ENCODE measurements at places on chromosomes 5 and 9.

DNA sequence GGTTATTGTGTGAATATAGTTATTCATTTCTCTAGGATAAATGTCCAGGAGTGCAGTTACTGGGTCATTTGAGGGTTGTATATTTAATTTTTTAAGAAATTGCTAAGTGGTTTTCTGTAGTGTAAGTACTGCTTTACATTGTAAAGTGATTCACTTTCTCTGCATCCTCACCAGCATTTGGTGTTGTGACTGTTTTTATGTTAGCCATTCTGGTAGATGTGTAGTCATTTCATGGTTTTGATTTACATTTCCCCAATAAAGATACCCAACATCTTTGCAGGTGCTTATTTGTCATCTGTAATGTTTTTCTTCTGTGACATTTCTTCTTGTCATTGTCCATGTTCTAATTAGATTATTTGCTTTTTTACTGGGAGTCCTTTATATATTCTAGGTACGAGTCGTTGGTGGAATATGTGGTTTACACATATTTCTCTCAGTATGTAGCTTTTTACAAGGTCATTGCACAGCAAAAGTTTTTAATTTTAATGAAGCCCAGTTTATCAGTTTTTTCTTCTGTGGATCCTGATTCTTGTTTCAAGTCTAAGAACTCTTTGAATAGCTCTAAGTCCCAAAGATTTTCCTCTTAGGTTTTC lies 34.0 kb downstream of the SCGB3A1 start:
- H3K36me3 ChIP-seq, result no peaks in the 10 kb centered on the region
- no peaks in the 10 kb centered on the region for H3K27me3 ChIP-seq
- no peak overlapping the region for H3K4me3 ChIP-seq
- H3K4me1 ChIP-seq, result peaks cover 7% of the 10 kb centered on the region

GRCh38 chr5:32307769-32308194 lies 5.0 kb downstream of the MTMR12 start:
- no peak for DNase-seq
- H3K4me3 ChIP-seq, result no peak overlapping the region
- no peak overlapping the region for H3K27ac ChIP-seq
- H3K36me3 ChIP-seq, result no peaks in the 10 kb centered on the region
- peaks cover 59% of the 10 kb centered on the region for H3K4me1 ChIP-seq

DNA sequence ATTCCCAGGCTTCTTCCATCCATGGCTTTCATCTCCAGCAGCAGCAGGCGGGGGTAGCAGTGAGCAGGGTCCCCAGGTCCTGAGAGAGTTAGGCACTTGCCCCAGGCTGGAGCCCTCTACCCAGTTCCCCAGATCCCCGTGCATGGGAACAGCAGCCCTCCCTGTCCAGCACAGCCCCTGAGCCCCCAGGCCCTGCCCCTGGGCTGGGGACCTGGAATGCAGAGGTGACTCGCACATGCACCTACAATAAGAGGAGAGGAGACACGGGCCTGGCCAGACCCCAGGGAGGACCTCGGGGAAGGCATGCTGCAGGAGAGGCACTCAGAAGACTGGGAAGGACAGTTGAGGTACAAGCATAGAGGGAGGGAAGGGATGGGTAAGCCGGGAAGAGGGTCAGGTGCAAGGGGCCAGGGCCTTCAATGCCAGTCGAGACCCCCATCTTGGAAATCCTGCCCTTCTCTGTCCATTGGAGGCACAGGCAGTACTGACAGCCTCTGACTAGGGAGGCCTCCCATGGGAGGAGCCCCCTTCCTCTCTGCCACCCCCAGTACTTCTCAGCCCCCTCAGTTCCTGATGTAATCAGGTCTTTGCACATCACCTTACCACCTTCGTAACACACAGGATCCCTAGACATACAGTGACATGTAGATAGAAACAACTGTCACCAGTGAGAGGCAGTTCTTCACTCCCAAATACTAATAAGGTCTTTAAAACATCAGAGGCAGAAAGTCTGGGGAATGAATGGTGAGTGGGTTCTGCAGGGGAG lies 135.3 kb upstream of the LMX1B start:
- peaks cover 3% of the 10 kb centered on the region for H3K4me1 ChIP-seq
- H3K4me3 ChIP-seq, result no peak overlapping the region
- no peak overlapping the region for H3K27ac ChIP-seq
- H3K36me3 ChIP-seq, result peaks cover 14% of the 10 kb centered on the region
- no peak for DNase-seq

- no peaks in the 10 kb centered on the region for H3K4me1 ChIP-seq
- no peak overlapping the region for H3K4me3 ChIP-seq
- no peaks in the 10 kb centered on the region for H3K27me3 ChIP-seq
- no peak overlapping the region for H3K27ac ChIP-seq
- no peak for DNase-seq
- no peaks in the 10 kb centered on the region for H3K36me3 ChIP-seq
Observed at GRCh38 chr9:8961186-8961851, 1161.7 kb upstream of the DMAC1 start.

DNA sequence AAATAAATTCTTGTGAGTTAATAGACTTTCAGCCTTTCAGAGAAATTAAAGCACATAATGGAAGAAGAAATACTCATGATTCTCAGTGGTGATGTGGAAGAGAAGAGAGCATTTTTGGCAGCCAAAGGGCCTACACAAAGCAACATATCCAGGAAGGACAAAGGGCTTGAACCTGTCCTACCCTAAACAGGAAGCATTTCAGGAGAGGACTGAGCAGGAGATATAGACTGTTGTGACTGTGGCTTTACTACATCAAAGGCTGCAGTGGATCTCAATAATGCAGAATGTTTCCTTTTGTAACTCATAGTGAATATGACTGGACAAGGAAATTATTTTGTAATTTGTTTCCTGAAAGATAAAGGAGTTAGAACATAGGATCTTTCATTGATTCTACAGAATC lies 1.3 kb upstream of the PARP8 start:
- peaks cover 21% of the 10 kb centered on the region for H3K4me1 ChIP-seq
- peak overlapping the region; percentile 99 for H3K27ac ChIP-seq
- H3K4me3 ChIP-seq, result no peak overlapping the region
- H3K27me3 ChIP-seq, result no peaks in the 10 kb centered on the region
- no peaks in the 10 kb centered on the region for H3K36me3 ChIP-seq
- no peak for DNase-seq

DNA sequence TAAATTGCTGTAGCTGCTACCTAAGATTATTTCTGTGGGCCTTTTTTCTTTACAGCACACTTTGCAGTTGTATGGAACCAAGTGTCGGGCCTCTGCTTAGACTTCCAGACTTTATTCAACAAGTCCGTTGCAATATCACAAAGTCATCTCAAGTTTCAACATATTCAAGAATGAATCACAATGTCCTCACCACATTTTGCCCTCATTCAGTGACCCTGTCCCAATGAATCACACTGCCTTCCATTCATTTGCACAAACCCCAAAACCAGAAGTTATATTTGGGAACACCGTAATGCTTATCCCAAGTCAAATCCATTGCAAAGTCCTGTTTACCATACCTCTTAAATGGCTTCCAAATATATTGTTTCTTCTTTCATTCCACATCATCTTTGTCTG lies 439.6 kb downstream of the CSNK1G3 start:
- H3K4me3 ChIP-seq, result no peak overlapping the region
- H3K4me1 ChIP-seq, result no peaks in the 10 kb centered on the region
- no peak for DNase-seq
- no peaks in the 10 kb centered on the region for H3K36me3 ChIP-seq
- no peak overlapping the region for H3K27ac ChIP-seq

All from upper lobe of left lung (tissue), 6 donors.